ENCODE measurements at places on chromosomes 12 and 14. TPM values are rescaled to one million over a fixed set of nuclear protein-coding genes. Genes with fewer than 3 reads are reported as not detected.

The PLA2G1B gene
- total RNA-seq, result 1.2 TPM

The LETMD1 gene
- total RNA-seq, result 45.0 TPM

The KRT74 gene
- not detected for total RNA-seq

The AKAP6 gene
- total RNA-seq, result 107 TPM

The TSPAN11 gene
- 5.7 TPM for total RNA-seq

The GARIN6 gene
- not detected for total RNA-seq

The LBHD2 gene
- total RNA-seq, result not detected

The ZFYVE1 gene
- 12.3 TPM for total RNA-seq

The MIP gene
- total RNA-seq, result not detected

The CACNA1C gene
- total RNA-seq, result 24.1 TPM

The SLC11A2 gene
- total RNA-seq, result 70.1 TPM

The PLEKHG7 gene
- not detected for total RNA-seq

The CBLN3 gene
- 0.25 TPM for total RNA-seq

The GSG1 gene
- total RNA-seq, result not detected

The ATN1 gene
- total RNA-seq, result 34.2 TPM

The LRTM2 gene
- 2.2 TPM for total RNA-seq

The ACSM4 gene
- total RNA-seq, result not detected

The MFAP5 gene
- 1.7 TPM for total RNA-seq

The ITGA5 gene
- total RNA-seq, result 5.2 TPM

The C12orf42 gene
- total RNA-seq, result 0.74 TPM

The ENTPD5 gene
- total RNA-seq, result 4.7 TPM

The GALNT9 gene
- 5.4 TPM for total RNA-seq

The CMA1 gene
- not detected for total RNA-seq

The PAWR gene
- total RNA-seq, result 18.7 TPM

The ACACB gene
- total RNA-seq, result 3.7 TPM

The OAS3 gene
- total RNA-seq, result 1.7 TPM

The CREBL2 gene
- total RNA-seq, result 24.3 TPM

The ZNF84 gene
- total RNA-seq, result 104 TPM

The ARMH4 gene
- 75.0 TPM for total RNA-seq

Measured in temporal lobe (tissue), 4 donors.